ENCODE measurements at places on chromosomes 12 and 14.

DNA sequence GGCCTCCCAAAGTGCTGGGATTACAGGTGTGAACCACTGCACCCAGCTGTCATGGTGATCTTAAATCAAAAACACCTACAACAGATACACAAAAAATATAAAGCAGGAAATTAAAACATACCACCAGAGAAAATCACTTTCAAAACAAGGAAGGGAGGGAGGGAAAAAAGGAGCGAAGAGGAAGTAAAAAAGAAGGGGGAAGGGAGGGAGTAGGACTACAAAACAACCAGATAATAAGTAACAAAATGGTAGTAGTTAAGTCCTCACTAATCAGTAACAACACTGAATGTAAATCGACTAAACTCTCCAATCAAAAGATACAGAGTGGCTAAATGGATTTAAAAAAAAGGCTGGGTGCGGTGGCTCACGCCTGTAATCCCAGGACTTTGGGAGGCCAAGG is 89.0 kb downstream of the SH2B3 start:
- DNase-seq: no peak

- no peak for DNase-seq
Observed at GRCh38 chr12:49979791-49980190, 7.0 kb downstream of the AQP6 start.

- peak; percentile 87 for DNase-seq
Observed at GRCh38 chr12:50224026-50224692, 57.0 kb upstream of the CERS5 start.

GRCh38 chr12:100393200-100393599 is 36.3 kb downstream of the SLC17A8 start:
- DNase-seq: no peak

DNA sequence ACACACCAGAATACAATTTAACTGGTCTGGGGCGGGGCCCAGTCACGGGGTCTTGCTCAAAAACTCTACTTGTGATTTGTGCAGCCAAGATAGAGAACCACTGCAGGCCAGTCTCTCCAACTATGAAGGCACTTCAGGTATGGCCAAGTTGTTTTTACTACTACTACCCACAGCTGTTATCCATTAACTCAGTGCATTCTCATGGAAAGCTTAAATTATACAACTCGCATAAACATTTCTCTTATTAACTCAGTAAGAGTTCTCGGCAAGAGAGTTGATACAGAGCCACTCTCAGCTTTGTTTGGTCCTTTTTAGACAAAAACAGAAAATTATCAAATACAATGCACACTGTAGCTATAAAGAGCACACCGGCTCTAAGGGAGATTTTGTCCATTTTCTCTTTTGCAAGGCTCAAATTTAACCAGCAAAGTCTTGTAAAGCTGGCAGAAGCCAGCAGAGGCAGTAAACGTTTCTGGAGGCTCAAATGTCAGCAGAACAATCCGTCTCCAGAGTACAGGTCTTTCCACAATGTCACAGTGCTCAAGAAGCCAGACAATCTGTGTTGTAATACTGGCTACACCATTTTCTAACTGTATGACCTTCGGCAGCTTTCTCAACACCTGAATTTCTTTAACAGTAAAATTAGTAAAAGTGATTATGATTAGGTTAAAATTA is 85.9 kb downstream of the PTGER2 start:
- DNase-seq: no peak

Measured in NCI-H774 (cell line).